Caudate nucleus (tissue), 63 donors: ENCODE measurements at places on chromosomes 4 and X.

GRCh38 chr4:94442251-94442650 is 9.5 kb upstream of the PDLIM5 start:
- DNase-seq = no peak

DNA sequence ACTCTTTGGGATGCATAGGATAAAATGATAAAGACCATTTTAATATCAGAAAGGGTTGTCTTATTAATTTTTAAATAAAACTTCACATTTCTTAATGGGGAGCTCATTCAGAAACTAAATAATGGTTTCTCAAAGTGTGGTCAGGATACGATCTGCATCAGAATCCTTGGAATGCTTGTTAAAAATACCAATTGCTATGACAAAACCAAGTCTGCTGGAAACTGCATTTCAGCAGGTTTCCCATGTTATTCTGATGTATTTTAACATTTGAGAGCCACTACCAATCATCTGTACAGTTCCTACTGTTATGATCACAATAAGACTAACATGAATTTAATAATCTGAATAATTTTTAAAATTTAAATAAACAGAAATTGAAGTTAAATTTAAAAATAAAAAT is 115.1 kb downstream of the SOWAHB start:
- DNase-seq = no peak

- peak; percentile 24 for DNase-seq
Measured at GRCh38 chr4:145618210-145618931, 814 bp upstream of the MMAA start.

DNA sequence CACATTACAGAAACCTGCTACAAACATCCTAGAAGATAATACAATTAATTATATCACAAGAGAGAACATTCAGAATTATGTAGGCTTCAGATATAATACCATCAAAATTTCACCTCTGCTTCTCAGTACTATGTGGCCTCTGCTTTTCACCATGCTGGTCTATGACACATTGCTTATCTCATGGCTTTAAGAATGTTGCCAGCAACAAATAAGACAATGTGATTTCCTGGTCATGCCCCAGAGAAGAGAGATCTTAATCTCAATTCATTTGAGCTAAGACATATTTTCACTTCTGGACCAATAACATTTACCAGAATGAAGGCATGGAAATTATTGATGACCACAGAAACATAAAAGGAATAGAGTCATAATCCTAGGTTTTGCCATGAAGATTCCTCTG is 1233.4 kb upstream of the ADGRL3 start:
- DNase-seq = no peak

DNA sequence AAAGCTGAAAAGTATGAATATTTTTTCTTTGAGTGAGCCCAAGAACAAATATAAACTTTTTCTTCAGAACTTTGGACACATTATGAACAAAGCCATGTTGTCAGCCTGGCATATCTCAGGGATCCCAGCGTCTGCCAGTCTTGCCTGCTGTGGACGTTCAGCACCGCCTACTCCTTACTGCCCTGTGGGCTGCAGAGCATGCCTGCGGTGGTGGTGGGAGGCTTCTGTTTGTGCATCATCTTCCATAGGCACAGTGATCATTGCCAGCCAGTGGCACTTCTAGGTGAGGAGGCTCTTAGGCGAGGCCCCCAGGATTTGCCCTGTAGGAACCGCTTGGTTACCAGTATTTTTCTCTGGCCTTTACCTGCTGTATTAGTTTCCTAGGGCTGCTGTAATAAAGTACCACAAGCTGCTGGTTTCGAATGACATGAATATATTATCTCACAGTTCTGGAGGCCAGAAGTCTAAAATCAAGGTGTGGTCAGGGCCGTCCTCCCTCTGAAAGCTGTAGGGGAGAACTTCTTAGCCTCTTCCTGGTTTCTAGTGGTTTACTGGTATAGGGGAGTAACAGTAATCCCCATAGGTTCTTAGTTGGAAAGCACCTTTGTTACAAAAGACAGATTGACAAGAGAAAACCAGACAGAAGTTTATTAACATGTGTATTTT is 15.4 kb downstream of the ANXA3 start:
- no peak for DNase-seq

DNA sequence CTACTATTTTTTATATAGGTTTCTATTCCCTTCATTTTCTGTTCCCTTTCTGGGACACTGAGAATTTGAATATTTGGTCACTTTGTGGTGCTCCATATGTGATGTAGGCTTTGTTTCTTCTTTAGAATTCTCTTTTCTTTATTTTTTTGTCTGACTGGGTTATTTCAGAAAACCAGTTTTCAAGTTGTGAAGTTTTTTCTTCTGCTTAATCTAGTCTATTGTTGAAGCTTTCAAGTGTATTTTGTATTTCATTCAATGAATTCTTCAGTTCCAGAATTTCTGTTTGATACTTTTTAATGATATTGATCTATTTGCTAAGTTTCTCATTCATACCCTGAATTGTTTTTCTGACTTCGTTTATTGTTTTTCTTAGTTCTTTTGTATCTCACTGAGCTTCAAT is 96.2 kb upstream of the HAND2 start:
- DNase-seq = no peak

GRCh38 chr4:26839534-26839951 is 21.1 kb upstream of the STIM2 start:
- DNase-seq = peak; percentile 1

DNA sequence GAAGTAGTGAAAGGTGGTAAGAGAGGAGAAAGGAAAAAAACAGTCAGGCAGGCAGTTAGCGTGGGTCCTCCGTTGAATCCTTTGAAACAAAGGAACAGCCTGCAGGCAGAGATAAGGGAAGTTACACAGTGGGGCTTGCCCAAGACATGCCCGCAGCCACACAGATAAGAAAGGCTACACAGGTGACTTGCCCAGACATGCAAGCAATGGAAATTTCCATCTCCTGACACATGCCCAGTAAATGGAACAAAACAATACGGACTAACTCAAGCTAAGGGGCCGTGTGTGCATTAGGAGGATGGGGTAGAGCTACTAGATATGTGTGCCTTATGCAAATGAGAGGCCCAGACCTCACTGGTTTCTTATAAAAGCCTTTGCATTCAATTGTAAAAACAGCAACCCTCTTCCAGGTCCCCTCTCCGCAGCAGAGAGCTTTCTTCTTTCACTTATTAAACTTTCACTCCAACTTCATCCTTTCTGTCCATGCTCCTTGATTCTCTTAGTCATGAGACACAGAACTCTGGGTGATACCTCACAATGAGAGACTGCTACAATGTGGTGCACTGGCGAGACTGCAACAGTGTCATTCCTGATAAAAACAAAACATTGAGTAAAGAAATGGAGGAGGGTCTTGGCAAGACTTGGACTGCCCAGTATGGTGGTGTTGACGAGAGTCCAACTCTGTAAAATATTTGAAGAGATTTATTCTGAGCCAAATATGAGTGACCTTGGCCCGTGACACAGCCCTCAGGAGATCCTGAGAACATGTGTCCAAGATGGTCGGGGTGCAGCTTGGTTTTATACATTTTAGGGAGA is 997.4 kb upstream of the PRKX start:
- DNase-seq = no peak

DNA sequence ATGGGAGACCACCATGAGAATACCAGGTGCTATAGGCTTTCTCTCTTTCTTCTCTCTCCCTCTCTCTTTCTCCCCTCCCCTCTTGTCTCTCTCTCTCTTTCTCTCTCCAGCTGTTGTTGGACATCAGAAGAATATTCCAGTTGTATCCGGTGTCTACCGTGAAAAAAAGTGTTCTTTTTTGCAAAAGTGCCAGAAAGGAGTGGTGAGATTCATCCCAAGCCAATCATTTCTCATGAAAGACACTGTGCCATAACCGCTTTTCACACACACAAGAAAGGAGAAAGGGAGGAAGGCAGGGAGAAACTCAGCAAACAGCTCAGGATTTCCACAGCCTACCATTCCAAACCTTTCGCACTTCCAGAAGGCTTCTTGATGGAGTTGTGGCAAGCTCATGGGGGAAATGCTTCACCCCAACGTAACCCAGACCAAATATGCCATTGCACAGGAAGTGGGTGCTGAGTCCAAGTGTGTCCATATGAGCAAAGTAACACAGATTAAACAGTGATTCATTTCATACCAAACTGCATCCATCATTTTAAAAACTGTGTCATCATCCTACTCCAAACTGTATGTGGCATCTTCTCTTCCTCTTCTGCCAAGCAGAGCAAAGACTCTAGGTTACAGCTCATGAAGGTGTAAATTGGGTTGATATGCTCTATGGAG is 224.0 kb downstream of the APBB2 start:
- no peak for DNase-seq

- DNase-seq = no peak
Measured at GRCh38 chrX:50905334-50905733, 5.2 kb upstream of the BMP15 start.

- no peak for DNase-seq
Measured at GRCh38 chr4:118290951-118291350, 61.9 kb downstream of the PRSS12 start.

DNA sequence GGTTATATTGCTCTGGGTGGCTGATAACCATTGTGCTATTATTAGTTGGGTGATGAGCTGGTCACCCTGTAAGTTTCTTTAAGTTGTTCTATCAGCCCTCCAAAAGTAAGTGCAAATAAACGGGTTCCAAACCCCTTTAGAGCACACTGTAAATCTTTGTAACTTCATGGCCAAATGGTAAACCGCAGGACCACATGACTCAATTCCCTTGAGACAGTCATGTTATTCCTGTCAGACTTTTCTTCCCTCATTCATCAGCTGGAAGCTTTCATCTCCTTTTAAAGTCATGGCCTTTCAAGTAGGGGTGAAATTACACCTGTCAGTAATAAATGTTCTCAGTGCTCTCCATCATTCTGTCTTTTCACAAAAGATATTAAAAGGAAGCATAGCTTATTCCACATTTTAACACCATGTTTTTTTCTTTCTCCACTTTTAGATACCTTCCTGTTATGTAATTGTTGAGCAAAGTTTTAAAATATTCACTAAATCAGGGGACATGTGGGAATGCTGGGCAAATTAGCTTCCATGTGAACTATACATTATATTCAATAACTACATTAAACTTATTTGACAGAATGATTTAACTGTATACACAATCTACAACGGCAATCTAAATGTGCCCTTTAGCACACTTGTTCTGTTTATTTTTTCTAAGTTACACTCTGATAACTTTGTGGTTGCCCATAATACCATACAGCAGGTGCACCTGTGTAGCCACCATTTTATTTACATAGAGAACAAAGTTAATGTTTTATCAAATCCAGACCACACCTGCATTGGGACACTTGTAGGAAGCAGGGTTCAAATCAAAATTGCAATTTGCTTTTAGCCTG is 275.5 kb downstream of the CFAP299 start:
- DNase-seq = no peak

GRCh38 chr4:86872135-86872534 is 20.1 kb downstream of the C4orf36 start:
- no peak for DNase-seq

DNA sequence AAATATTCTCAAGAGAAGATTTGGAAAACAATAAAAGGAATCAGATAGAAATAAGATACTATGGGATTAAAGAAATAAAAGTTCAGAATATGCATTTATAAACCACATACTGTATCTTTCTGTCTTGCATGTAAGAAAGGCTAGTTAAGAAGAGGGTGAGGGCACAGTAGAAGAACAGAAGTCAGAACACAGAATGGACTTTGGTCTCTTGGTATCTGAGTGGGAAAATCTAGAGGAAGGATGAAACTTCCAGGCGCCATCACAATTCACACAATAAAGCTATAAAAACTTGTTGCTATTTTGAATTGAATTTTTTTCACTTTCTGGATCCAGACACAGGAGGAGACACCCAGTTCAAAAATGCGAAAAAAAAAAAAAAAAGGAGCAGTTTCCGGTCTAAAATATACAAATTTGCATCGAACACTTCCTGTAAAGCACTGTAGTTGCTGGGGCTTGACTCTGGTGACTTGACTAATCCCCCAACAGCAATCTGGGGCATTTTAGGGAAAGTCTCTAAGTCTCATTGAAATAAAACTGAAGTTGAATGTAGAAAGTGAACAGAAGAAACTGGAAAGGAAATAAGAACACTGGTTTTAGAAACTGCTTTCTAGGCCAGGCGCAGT is 8.1 kb upstream of the NAAA start:
- no peak for DNase-seq

GRCh38 chrX:130084631-130085237 is 25.6 kb downstream of the ELF4 start:
- no peak for DNase-seq

DNA sequence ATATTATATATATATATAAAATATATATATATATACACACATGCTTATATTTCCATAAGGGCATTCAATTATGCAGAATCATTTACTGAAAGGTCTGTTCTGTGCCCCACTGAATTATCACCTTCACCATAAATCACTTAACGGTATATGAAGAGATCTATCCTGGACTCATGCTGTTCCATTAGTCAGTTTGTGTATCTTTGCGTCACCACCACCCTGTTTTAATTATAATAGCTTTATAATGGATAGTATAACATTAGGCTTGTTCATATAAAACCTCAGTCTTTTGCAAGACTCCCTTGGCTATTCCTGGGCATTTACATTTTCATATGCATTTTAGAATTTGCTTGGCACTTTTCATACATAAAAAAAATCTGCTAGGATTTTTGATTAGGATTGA is 19.1 kb downstream of the WDR17 start:
- no peak for DNase-seq

GRCh38 chr4:142404191-142404611 is 441.9 kb downstream of the INPP4B start:
- no peak for DNase-seq
